ENCODE measurements at places on chromosomes 1 and 21.

- DNase-seq = no peak
Observed at GRCh38 chr1:60255565-60255964, 182.0 kb upstream of the C1orf87 start.

DNA sequence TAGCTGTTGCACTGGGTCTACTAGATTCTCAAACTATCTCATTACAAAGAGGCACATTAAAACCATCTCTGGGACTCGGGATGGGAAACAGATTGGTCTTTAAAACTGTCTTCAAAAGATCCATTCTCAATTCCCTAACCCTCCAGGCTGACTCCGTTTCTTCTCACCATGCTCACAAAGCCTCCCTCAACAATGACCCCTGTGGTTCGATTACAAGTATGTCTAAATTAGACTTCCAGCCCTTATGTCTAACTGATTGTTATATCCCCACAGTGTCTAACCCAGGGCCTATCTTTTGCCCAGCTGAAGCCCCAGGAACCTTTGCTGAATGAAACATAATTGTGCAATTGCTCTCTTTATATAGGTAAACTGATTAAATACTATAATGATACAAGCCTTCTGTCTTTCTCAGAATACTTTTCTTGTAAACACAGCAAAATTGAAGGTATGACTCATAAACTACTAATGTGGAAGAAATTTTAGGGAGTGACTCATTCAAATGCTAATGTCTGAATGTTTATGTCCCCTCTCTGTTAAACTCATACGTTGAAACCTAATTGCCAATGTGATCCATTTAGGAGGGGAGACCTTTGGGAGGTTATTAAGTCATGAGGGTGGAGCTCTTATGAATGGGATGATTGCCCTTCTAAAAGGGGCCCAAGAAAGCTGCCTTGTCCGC, 65.6 kb upstream of the DAB1 start:
- DNase-seq = no peak

DNA sequence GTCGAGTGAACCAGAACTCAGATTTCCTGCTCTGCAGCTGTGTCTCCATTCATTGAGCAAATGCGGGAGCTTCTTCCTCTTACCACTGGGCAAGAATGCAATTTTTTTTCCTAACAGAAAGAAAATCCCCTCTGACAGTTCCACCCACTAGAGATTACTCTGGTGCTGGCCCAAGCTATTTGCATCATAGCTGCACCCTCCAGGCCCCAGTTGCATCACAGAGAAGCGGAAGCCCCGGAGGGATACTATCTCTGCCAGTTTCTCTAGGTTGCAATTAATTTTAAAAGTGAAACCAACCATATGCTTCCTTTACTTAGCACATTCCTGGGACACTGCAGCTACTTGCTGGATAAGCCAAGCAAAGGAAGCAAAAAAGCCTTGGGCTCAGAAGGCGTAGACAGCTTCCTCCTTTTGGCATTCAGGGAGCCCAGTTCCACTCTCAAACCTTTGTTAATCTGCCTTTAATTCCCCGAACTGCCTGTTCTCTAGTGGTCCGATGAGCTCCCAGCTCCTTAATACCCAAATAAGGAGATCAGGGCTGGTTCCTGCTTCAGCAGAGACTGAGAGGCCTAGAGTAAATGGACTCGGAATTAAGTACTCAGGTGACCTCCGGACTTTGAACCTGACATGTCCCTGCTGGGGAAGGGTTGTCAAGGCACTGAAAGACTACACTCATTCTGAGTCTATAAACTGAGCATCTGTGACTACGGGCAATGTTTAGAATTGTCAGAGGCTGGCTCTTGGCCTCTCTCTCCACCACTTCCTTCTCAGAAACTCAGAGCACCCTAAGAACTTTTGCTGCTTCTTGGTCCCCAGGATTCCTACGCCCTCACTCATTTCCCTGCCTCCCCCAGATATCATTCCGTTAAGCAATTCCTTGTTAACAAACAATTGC, 72.5 kb upstream of the TNFSF18 start:
- peak; percentile 28 for DNase-seq

GRCh38 chr1:207312604-207312920, 8.9 kb upstream of the CD55 start:
- no peak for DNase-seq

DNA sequence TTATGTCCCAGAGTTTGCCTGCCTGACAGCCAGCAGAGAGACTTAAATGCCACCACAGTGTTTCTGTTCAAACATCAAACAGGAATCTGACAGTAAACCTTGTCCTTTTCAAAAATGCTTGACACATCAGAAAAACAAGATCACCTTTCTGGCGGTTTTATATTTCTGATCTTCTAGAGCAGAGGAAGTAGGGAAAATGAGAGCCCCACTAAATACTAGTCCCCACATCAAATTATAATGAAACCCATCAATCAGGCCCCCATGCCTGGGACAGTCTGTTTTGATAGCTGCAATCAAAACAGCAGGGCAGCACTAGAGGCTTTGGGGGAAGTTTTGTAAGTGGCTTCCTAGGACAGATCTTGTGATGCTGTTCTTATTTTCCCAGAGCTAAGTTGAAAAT, 129.3 kb downstream of the CNIH3 start:
- DNase-seq = no peak

- no peak for DNase-seq
Observed at GRCh38 chr21:36070999-36071398, 1.2 kb downstream of the CBR1 start.

DNA sequence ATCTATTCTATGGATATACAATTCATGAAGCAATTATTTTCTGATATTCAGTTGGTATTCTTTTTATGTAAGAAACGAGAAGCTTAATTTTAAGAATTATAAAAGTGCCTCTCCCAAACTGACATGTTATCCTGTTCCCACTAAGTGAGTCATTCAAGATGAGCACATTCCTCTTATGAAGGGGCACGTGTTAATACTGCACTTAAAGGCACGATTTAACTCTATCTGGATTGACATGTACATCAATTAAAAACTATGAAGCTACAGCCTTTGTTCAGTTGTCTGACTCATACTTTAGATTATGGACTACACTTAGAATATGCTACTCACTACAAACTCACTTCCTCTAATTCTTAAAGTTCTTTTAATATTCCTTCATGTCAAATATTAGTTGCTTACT, 111.6 kb downstream of the CYYR1 start:
- no peak for DNase-seq

GRCh38 chr1:74549932-74550331, 37.5 kb upstream of the LRRC53 start:
- no peak for DNase-seq

DNA sequence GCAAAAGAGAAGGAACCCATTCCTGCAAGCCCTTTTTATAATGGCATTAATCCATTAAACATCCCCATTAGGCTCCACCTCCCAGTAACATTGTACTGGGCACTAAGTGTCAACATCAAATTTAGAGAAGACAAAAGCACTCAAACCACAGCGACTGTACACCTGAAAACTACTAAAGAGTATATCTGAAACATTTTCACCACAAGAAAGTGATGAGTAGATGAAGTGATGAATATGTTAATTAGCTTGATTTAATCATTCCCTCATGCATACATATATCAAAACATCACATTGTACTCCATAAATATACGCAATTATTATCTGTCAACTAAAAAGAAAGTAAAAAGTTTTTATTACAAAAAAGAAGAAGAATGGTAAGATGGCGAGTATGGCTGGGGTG, 26.4 kb downstream of the ACP6 start:
- no peak for DNase-seq

- DNase-seq = peak; percentile 17
Observed at GRCh38 chr1:42815941-42816584, 859 bp upstream of the ERMAP start.

Measured in GM20000 (cell line).